ENCODE measurements at places on chromosomes 6 and 20.

GRCh38 chr20:32966881-32967781 is 37.1 kb downstream of the SUN5 start:
- peak; percentile 77 for DNase-seq

GRCh38 chr6:5098501-5099270 is 13.5 kb downstream of the PPP1R3G start:
- DNase-seq: no peak

GRCh38 chr20:62304331-62305148 is 1.7 kb downstream of the ADRM1 start:
- DNase-seq: no peak

- no peak for DNase-seq
Observed at GRCh38 chr20:10864076-10864672, 190.4 kb upstream of the JAG1 start.

DNA sequence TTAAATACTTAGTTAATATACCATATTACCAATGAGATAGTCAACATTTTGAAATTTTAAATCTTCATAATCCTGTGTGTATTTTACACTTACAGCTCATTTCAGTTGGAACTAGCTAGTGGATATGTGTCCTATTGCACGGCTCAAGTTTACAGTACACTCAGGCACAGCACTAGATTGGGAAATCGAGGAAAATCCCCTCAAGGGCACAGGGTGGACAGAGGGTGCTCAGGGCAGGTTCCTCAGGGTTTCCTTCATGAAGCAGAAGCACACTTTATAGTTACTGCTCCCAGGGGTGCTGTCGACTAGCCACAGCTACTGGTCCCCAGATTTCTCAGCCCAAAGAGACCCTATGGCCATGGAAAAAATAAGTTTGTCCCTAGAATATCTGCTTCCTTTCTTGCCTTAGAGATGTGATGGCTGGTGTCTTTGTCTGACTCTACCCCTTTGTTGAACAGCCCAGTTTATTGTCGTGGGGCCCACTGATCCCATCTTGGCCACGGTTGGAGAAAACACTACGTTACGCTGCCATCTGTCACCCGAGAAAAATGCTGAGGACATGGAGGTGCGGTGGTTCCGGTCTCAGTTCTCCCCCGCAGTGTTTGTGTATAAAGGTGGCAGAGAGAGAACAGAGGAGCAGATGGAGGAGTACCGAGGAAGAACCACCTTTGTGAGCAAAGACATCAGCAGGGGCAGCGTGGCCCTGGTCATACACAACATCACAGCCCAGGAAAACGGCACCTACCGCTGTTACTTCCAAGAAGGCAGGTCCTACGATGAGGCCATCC is 1.5 kb downstream of the BTN2A1 start:
- DNase-seq: no peak

- DNase-seq: no peak
Observed at GRCh38 chr6:156782691-156783320, 5.6 kb downstream of the ARID1B start.

- DNase-seq: no peak
Observed at GRCh38 chr6:68915586-68915985, 280.5 kb downstream of the ADGRB3 start.

DNA sequence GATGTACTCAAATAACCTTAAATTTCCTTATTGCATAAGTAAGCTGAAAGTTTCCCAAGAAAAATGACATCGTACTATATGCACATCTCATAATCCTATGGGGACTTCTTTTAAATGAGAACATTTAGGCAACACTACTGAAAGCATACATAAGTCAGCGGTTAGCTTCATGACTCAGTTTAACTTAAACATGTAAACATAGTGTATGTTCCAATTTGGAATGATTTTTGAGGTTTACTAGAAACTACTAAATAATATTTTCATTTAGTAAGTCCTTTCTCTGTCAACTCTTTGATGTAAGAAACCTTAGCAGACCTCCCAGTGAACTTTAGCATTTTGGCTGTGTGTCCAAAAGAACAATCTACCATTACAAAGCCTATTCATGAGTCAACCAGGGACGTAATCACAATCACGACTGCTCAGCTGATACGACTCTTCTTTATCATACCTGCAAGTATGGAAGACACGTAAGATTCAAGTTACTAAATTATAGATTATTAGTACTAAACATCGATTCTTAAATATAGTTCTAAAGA is 19.3 kb downstream of the HIVEP2 start:
- DNase-seq: no peak

- DNase-seq: no peak
Observed at GRCh38 chr6:92110403-92110802, 1309.0 kb downstream of the EPHA7 start.

- no peak for DNase-seq
Observed at GRCh38 chr6:97214671-97215070, 68.3 kb downstream of the MMS22L start.

- peak; percentile 77 for DNase-seq
Observed at GRCh38 chr6:34145161-34146020, 496 bp downstream of the GRM4 start.

- DNase-seq: no peak
Observed at GRCh38 chr6:118620202-118620601, 31.2 kb downstream of the CEP85L start.

DNA sequence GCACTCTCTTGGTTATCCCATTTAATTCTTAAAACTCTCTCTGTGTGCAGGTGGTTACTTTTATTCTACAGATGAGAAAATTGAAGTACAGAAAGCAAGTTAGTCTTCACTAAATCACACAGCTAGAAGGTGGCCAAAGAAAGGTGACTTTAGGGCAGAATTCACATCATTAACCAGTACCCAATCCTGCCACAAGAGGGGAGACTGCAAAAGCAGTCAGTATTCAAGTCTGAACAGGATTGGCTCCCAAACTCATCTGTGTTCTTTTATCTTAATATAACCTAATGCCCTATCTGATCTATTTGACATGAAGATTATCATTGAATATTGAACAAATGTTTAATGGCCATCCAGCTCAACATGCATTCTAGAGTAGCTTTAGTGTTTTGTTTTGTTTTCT is 225.3 kb upstream of the FAM83B start:
- DNase-seq: no peak

DNA sequence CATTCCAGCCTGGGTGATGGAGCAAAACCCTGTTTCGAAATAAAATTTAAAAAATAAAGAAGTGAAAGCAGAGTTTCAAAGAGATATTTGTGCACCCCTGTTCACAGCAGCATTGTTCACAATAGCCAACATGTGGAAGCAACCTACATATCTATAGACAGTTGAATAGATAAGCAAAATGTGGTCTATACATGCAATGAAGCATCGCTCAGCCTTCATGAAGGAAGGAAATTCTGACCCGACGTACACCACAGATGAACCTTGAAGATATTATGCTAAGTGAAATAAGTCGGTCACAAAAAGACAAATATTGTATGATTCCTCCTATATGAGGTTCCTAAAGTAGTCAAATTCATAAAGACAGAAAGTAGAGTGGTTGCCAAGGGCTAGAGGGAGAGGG is 6.5 kb upstream of the NCOA6 start:
- no peak for DNase-seq

GRCh38 chr20:57708694-57709673 is 831 bp downstream of the PMEPA1 start:
- DNase-seq: peak; percentile 70

DNA sequence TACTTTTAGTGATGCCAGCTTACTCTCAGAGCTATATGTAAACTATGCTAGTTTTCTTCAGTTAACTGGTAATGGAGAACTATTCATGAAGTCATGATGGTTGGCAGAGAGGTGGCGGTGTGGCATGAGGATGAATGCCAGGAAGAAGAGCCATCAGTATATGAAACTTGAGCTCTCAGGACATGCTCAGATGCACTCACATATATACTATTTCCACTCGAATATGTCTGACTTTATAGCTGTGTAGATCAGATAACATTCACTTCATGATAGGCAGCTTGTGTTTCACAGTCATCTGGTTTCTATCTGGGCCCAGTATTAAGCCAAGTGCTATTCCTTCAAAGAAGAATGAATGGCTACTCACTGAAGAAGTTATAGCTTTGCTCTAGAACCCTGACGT is 46.2 kb upstream of the CEP85L start:
- no peak for DNase-seq

- DNase-seq: no peak
Observed at GRCh38 chr20:43564993-43565757, 6.3 kb downstream of the SGK2 start.

- DNase-seq: no peak
Observed at GRCh38 chr6:158049055-158050028, 67.7 kb downstream of the SYNJ2 start.

GRCh38 chr6:11428371-11428770 is 109.2 kb upstream of the TMEM170B start:
- DNase-seq: no peak

All from activated CD8-positive, alpha-beta memory T cell treated with anti-CD3 and anti-CD28 coated beads for 24 hours (primary cell).